H9 (cell line): ENCODE measurements at places on chromosomes 16 and 17. TPM values are rescaled to one million over a fixed set of nuclear protein-coding genes. Genes with fewer than 3 reads are reported as not detected.

KCNAB3 gene
- 5.7 and 6.4 TPM in 2 replicates for total RNA-seq

RASD1 gene
- 5.7 and 6.8 TPM in 2 replicates for total RNA-seq

DNA sequence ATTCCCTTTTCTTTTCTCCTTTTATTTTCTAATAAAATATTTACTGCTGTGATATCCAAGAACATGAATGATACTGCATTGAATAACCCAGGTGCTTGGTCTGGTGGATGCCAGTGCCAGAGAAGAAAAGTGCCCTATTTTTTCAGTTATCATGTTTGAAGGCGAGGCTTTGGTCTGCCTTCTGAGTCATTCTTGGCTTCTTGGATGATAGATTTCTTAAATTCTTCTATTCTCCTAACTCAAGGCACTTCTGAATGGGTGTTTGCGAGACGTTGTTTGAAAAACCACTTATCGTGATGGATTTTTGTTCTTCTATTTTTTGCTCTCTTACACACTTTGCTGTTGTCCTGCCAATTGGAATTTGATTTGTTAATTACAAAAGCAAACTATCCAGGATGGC, 66.7 kb downstream of the FTO start:
- no peak overlapping the region for H3K27ac ChIP-seq
- DNase-seq = no peak
- H3K4me3 ChIP-seq = no peak overlapping the region
- H3K4me1 ChIP-seq = no peaks in the 10 kb centered on the region

DNA sequence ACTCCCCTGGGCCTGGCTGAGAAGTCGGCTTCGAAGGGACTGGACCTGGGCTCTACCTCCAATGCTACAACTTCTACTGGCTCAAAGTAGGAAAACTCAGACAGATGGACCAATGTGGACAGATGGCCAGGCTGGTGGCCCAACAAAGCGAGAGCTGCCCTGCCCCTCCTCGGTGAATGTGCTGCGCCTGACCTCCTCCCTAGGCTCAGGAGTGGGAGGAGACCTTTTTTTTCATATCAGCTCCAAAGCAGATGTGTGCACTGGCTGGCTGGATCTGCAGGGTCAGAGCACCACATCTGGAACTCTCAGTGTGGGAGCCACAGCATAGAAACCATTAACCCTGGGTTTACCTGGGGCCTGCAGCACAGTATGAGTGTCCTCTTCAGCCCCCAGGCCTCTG, 20.8 kb downstream of the ATP6V0D1 start:
- no peaks in the 10 kb centered on the region for H3K27me3 ChIP-seq
- H3K4me1 ChIP-seq = no peaks in the 10 kb centered on the region
- no peaks in the 10 kb centered on the region for H3K36me3 ChIP-seq
- DNase-seq = no peak
- no peak overlapping the region for H3K27ac ChIP-seq
- no peak overlapping the region for H3K4me3 ChIP-seq

GRCh38 chr17:64138441-64138840, 8.5 kb upstream of the ERN1 start:
- H3K27me3 ChIP-seq = no peaks in the 10 kb centered on the region
- no peak for DNase-seq
- H3K27ac ChIP-seq = no peak overlapping the region
- H3K4me1 ChIP-seq = no peaks in the 10 kb centered on the region
- H3K4me3 ChIP-seq = no peak overlapping the region
- H3K36me3 ChIP-seq = no peaks in the 10 kb centered on the region

DNA sequence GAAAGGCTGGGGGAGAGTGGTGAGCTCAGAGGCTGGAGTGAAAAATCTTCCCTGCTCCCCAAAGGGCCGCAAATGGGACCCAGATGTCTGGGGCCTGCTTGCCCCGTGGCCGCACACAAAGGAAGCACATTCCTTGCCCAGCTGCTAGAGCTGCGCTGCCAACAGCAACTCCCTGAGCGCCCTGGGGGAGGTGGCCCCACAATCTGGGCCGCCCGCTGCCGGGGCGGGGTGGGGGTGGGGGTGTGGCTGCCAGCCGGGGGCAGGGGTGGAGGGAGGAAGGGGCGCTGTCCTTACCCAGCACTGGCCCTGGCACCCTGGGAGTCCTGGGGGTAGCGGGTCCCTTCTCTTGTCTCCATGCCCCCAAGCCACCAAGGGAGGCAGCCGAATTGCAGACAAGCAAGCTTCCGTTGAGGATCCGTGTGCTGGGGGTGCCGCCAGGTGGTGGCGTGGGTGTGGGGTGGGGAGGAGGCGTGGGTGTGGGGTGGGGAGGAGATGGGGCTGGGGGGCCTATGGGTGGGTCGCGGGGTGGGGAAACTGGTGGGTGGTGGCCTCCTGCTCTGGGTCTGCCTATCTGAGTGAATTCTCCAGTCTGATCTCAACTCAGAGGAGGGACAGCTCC, 48.4 kb upstream of the PABPN1L start:
- DNase-seq = no peak
- no peak overlapping the region for H3K4me3 ChIP-seq
- no peak overlapping the region for H3K27ac ChIP-seq
- no peaks in the 10 kb centered on the region for H3K4me1 ChIP-seq
- H3K36me3 ChIP-seq = no peaks in the 10 kb centered on the region

DNA sequence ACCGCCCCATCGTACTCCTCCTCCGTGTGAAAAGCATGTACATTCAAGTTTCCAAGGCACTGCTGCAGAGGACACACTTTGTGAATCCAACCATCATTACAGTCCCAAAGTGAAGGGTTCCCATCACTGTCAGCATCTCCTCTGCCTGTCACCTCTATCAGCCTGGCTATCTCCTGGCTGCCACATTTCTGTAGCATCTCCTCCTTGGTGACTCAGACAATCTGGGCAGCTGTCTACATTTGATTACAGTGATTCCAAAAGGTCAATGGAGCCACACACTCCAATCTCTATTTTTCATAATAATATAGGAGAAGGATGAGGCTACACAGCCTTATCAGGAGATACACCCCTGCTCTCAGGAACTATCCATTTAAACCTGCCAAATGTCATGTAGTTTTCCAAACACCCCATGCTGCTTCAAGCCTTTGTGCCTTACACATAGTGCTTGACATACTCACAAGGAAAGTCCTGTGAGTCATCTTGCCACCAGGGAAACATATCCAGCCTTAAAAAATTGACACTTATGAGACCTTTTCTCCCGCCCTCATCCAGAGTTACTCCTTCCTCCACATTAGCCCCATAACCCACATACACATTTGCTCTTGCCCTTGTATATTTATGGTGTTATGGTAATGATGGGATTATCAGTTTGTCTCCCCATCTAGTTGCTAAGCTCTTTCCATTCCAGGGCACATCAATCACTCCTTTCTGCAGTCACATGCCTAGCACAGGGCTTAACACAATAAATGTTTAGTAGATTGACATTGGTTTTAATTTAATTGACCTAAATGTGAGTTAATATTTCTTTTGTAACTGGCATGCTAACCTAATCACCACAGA, 250.1 kb upstream of the CDH5 start:
- H3K27ac ChIP-seq = no peak overlapping the region
- H3K4me3 ChIP-seq = no peak overlapping the region
- no peaks in the 10 kb centered on the region for H3K27me3 ChIP-seq
- no peaks in the 10 kb centered on the region for H3K4me1 ChIP-seq
- no peak for DNase-seq
- no peaks in the 10 kb centered on the region for H3K36me3 ChIP-seq

- DNase-seq = no peak
- H3K4me3 ChIP-seq = no peak overlapping the region
- H3K27ac ChIP-seq = no peak overlapping the region
- no peaks in the 10 kb centered on the region for H3K27me3 ChIP-seq
- no peaks in the 10 kb centered on the region for H3K4me1 ChIP-seq
These were observed 3.5 kb downstream of the GRB2 start for GRCh38 chr17:75402026-75402425.
